ENCODE measurements at places on chromosomes 3 and 15.

DNA sequence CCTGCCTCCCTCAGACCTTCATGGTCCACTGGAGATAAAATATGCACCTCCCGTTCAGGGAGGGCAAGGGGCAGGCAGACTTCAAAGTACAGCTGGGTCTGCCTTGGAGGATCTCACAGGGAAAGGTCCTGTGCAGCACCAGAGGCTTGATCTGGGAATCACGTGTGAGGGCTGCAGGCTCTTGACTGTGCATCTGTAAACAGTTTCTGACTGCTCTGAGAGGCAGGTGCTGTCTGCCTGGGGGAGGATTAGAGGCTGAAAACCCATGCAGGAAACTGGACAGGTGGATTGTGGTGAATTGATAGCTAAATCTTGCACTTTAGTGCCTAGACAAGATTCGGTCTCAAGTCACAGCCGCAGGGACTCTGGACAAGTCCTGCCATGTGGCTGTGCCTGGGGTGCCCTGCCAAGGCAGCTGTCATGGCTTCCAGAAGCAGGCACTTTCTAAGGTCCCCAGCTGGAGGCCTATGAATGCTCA lies 239.3 kb downstream of the EPHB1 start:
- DNase-seq = no peak

DNA sequence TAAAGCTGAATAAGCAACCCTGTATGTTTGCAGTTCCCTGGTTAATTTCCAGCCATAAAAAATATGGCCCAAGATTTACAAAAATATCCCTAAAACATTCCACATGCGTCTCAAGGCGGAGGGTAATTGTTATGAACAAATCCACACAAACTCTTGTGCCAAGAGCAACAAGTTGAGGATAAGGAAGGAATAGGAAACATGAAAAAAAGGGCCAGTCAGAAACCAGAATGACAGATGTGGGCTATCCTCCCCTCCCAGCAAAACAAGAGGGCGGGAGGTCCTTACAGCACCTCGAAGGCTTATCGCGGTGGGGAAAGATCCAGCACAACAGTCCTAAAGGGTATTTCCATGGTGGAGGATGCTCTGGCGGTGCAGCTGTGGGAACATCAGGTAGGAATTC lies 155.6 kb upstream of the HES1 start:
- no peak for DNase-seq

DNA sequence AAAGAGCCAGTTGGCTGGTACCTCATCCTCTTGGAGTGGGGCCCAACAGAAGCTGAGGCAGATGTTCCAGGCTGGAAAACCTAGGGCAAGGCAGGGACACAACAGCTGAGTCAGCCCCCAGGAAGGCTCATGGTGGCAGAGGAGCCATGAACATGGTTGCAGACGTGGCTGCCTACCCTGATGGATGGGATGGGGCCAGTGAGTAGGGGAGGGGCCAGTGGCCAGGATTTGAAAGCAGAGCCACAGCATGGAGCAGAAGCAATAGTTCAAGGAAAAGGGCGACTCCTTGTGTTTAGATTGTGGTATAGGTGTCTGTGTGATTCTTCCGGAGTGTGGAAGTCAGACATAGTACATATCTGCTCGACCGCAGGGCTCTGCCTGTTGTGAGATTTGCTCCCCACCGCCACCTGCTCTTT lies 24.2 kb downstream of the PXYLP1 start:
- DNase-seq = no peak

DNA sequence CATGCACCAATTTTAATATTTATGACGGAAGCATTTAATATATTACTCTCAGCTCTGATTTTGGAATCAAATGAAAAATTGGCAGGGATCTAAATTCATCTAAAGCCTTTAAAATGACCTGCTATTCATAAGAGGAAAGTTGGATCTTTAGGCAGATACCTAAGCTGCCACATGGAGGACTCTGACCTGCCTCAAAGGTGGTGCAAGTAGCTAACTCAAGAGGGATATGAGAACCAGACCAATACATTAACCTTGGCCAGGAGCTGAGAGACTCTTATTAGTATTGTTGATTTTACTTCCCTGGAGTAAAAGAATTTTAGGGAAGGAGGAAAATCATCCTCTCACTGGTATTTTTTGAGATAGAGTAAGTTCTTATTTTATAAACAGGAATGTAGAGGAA lies 17.7 kb downstream of the ZNF654 start:
- DNase-seq = no peak

GRCh38 chr3:181707980-181708379 lies 3.7 kb upstream of the SOX2 start:
- no peak for DNase-seq

GRCh38 chr15:92480361-92480760 lies 86.7 kb downstream of the ST8SIA2 start:
- no peak for DNase-seq

GRCh38 chr3:168828943-168829342 lies 733.2 kb upstream of the GOLIM4 start:
- DNase-seq = no peak

DNA sequence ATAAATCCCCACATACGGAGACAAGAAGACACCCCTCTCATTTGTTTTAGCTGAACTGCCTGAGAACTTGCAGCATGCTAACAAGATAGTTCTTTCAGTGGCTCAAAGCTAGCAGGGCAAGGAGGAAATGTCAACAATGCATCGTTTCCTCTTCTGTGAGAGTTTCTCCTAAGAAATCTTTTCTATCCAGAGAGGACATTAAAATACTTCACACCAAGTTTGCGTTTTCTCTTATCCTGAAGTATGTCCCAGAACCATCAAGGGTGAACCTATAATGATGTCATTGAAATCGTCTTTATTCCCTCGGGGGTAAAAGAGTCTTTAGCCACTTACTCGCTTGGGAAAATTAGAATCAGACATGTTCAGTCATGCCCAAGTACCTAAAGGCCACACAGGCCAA lies 541.7 kb upstream of the MDFIC2 start:
- DNase-seq = no peak

DNA sequence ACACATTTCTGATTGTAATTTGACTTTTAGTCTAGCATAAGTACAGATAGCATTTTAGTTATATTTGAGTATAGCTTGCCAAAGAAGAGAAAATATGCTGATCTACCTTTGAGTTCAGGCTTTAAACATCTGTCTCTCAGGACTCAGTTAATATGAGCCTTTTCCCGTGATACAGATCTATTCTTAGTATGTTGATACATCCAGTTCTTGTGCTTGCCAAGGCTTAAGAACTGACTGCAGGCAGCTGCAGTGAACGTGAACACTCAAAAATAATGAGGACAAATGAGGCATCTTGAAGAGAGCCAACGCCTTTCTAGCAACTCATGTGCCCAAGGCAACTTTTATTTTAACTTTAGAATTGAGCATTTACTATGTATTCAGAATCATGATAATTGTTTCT lies 325.5 kb downstream of the SI start:
- DNase-seq = no peak

- peak; percentile 84 for DNase-seq
Measured at GRCh38 chr3:195154793-195155535, 116.0 kb downstream of the XXYLT1 start.

DNA sequence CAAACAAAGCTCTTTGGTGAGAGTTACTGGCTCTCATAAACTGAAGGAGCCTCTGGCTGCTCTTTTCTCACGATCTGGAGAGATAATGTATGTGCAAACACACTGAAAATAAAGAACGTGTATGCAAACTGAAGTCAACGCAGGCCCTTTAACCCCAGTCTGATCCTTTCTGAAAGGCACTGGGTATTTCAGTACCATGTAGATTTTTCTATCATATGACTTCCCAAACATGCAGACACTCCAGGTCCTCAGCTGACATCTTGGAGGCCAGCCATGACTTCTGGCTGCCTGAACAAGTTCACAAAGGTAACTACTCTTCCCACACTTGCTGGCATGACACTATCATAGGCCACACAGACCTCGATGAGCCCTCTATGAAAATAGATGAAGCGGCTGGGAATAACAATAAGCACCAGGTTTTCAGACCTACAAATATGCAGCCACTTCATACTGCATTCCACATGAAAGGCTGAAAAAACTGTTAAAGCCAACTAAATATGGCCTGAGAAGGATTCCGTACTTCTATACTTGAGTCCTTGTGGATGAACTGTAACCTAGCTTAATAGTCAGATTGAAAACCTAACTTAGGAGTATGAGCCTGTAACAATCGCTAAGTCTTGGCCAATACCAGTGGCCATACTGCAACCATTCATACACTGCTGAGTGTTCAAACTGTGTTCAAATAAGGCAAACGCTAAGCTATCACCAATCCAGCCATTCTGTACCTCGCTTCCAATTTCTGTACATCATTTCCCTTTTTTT lies 121.3 kb downstream of the THRB start:
- no peak for DNase-seq

GRCh38 chr3:15324379-15324808 lies 8.0 kb downstream of the SH3BP5 start:
- no peak for DNase-seq

GRCh38 chr3:84265768-84266167 lies 693.0 kb upstream of the CADM2 start:
- no peak for DNase-seq

DNA sequence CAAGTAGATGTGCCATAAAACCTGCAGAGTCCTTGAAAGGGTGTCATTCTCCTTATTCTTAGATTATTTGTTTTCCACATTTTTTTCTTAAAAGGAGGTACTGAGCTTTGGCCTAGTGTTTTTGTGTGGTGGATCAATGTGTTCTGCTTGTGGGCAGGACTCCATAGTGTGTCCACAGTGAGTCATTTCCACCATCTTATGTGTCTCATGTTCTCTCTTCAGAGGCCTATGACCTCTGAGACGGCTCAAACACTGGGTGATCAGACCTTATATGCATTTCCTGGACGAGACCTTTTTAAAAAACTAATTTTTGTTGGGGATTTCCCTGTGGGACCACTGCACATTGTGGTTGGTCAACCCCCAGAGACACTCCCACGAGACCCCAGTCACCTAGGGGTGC lies 93.4 kb downstream of the CHCHD4 start:
- DNase-seq = no peak
